Posterior cingulate gyrus (tissue), 11 donors: ENCODE measurements at places on chromosomes 5 and 9.

- no peak for DNase-seq
Observed at GRCh38 chr5:175096469-175097165, 347.4 kb downstream of the DRD1 start.

- DNase-seq, result no peak
Observed at GRCh38 chr5:123351240-123351639, 72.0 kb downstream of the CEP120 start.

- DNase-seq, result no peak
Observed at GRCh38 chr5:176190886-176191755, 47.1 kb upstream of the SIMC1 start.

DNA sequence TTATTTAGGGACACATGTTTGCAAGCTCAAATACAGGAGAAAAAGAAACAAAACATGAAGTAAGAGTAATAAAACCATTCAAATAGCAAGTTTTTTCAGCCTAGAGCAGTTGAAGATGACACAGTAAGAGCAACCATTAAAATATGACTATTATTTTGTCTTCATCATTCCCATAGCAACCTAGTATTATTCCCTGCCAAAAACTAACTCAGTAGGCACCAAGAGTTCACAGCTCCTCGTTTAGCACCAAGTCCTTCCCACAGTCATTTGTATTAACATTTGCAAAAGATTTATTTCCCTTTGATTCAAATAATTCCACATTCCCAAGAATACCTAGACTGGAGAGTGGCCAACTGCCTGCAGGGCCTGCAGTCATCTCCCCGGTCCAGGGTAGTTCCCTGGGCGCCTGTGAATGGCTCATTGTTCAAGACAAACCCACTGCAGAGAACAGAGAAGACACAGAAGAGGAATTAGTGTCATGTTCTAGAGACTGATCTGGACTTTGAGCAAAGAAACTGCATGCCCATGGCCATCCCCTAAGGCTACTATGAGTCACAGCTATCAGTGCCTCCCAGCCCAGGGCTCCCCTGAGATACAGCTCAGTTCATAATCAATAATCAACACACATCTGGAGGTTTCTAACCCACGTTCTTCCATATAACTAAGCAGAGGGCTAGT lies 139.1 kb upstream of the MAP3K1 start:
- DNase-seq, result no peak

DNA sequence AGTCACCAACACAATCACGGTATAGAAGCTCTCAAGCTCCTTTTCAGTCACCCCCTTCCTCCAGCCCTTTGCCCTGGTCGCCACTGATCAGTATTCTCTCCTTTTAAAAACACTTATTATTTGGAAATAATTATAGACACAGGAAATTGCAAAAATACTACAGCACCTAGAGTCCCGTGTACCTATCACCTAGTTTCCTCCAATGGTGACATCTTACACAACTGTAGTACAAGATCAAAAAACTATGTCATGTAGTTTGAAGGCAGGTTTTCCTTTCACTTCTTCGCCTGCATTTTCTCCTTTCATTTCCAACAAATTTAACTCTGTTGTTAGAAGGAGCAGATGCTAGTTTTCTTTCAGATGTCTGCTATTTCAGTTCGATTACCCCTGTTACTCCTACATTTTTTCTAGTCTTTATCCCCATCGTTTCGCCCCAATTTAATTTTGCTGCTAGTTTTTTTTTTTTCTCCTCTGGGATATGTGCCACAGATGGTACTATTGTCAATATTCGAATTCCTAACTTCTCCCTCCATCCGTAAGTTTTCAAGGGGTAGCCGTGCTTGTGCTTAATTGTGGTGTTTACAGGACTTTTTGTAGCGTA lies 612 bp upstream of the ATG10 start:
- DNase-seq, result no peak

- no peak for DNase-seq
Observed at GRCh38 chr5:893711-894110, 1.0 kb downstream of the TRIP13 start.

DNA sequence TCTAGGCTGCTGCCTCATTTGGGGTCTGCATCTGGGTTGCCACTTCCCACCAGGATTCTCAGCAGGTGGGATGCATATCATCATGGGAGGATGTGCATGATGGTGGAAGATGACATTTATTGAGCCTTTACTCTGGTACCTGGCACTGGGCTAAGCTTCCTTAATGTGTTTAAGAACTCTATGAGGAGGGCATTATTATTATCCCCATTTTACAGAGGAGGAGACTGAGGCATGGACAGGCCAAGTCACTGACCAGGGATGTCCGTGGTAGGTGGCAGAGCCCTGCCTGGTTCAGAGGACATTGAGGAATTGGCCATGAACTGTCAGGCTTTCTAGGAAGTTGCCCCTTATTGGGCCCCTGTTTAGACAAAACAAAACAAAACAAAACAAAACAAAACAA lies 31.1 kb upstream of the TIFAB start:
- DNase-seq, result no peak

GRCh38 chr5:1111727-1112289 lies at the start of gene SLC12A7:
TSS of gene SLC12A7 (minus strand) at chr5:1112063. CDS start at chr5:1111991, 72 bp downstream.
- no peak for DNase-seq

- no peak for DNase-seq
Observed at GRCh38 chr9:77663754-77664153, 15.6 kb upstream of the GNA14 start.

- no peak for DNase-seq
Observed at GRCh38 chr5:141529873-141530272, 41.0 kb downstream of the PCDHGC5 start.

DNA sequence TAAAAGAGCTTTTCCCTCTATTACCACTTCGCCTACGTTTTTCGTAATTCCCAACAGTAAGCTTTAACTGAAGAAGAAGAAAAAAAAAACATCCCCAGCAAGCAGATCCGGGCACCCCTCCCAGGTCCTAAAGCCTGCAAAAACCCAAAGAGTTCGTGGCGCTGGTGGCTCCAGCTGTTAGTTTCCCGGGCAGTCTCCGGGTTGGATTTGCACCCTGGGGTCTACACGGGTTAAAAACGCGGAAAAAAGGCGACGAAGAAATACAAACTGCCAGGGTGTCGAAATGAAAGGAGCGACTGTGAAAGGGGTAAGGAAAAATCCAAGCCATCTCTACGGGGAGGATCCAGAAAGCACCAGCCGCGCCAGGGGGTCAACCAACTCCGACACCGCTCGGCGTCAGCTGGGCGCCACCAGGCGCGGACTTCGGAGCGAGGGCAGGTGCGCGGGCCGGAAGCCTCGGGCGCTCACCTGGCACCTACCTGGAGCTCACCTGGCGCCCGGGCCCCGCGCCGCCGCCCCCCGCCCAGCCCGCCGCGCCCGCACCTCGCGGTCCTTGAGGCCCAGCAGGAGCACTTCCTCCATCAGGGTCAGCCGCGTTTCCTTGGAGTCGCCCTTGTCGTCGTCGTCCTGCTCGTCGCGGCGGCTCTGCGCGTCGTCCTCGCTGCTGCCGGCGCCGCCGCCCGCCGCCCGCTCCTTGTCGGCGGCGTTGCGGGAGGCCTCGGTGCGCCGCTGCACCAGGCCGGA lies 680 bp downstream of the GOLPH3 start:
- DNase-seq, result peak; percentile 55

DNA sequence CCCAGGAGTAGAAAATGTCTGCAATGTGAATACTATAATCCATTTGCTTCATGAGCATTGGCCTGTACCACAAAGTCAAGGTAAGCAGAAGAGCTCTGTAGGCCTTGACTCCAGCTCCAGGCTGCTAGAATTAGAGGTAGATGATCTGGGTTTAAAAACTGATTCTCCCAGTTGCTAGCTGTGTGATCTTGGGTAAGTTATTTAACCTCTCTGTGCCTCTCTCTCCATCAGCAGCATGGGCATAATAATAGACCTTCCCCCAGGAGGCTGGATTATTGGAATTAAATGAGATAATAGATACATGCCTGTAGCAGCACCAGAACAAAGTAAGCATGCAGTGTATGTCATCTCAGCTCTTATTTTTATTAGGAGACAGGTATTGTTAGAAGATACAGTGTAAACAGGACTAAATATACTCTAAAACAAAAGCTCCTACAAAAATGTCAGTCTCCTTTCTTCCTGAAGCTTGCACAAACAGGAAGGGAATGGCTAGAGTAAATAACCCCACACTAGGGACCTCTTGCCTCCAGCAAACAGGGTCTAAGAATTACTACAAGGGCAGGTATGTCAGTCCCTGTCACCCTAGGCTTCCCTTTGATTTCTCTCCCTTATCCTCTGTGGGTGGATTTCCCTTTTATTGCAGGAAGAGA lies 57.5 kb downstream of the PSAT1 start:
- DNase-seq, result no peak

DNA sequence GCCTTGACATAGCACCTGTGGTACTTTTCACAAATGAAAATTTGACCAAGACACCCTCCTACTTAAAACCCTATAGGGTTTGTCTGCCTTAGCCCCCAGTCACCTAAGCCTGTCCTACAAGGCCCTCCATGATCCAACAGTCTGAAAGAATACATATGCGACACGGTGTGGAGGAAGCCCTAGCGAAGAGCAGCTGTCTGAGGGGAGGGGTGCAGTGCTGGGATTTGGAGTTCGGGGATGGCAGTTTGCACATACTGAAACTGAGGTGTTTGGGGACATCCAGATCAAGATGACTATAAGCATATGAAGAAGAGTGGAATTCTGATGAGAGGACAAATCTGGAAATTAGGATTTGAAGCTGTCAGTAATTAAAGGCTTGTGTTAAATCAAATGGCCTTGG lies 7.2 kb upstream of the MYORG start:
- DNase-seq, result no peak

GRCh38 chr5:172862165-172862801 lies 28.2 kb downstream of the ERGIC1 start:
- no peak for DNase-seq

DNA sequence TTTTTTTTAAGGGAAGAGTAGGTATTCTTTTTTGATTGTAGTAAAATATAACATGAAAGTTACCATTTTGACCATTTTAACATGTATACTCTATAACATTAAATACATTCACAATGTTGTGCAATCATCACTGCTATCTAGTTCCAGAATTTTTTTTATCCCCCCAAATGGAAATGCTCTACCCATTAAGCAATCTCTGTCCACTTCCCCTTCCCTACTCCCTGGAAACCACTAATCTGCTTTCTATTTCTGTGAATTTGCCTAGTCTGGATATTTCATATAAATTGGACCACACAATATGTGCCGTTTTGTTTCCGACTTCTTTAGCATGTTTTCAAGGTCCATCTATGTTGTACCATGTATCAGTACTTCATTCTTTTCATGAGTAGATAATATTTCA lies 429.5 kb downstream of the TLE1 start:
- no peak for DNase-seq

GRCh38 chr5:130282049-130282448 lies 377.8 kb downstream of the CHSY3 start:
- DNase-seq, result no peak

GRCh38 chr9:129357773-129358245 lies 179.7 kb upstream of the IER5L start:
- no peak for DNase-seq

- DNase-seq, result no peak
Observed at GRCh38 chr9:7542693-7543092, 256.9 kb downstream of the DMAC1 start.

DNA sequence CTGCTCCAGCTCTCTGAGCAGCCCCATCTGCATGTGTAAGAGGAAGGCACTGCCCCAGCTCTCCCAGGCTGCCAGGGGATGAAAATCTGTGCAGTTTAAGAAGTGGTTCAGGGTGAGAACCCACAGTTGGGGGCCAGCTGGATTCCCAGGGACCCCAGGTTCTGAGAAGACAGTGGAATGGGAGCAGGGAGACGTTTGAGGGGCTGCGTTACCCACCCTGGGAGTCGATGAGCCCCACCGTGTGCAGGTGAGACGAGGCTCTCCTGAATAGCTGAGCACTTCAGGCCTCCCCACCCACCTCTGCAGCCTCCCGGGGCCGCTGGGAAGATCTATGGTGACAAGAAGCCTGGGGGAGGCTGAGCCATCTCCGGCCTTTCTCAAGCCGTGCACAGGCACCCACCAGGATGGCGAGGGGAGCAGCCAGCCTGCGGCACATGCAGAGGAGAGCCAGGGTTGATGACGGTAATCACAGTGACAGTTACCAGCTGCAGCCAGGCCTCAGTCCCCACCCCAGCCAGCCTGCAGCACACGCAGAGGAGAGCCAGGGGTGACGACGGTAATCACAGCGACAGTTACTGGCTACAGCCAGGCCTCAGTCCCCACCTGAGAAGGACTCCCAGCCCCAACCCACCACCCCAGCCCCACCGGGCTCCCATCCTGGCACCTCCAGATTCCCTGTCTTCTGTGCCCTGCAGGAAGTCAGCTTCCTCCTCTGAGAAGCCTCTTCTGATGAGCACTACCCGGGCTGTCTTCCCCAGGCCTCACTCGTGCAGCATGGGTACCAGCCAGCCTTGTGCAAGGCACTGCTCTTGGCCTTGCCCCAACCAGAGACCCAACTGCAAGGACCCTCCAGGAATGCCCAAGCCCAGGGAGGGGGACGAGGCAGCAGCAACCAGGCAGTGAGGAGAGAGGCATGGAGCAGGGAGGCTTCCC lies 150.8 kb upstream of the PPP1R26 start:
- DNase-seq, result no peak

GRCh38 chr5:94375801-94376200 lies 242.6 kb downstream of the KIAA0825 start:
- DNase-seq, result no peak

DNA sequence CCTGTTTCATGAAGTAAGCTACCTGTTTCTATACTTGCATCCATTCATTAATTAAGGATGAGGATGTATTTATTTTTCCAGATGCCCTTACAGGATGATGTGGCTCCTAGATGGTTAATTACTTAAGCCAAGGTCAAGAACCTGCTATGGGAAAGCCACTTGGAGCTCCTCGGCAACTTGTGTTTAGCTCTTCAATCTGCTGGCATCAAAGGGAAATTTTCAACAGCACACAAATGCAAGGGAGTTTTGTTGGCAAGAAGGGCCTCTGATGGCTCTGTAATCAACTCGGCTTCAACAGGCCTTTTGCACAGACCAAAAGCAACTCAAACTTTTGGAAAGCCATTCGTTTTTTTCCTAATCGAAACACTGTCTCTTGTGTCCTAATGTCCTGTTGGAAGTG lies 125.3 kb downstream of the EFNA5 start:
- DNase-seq, result no peak

DNA sequence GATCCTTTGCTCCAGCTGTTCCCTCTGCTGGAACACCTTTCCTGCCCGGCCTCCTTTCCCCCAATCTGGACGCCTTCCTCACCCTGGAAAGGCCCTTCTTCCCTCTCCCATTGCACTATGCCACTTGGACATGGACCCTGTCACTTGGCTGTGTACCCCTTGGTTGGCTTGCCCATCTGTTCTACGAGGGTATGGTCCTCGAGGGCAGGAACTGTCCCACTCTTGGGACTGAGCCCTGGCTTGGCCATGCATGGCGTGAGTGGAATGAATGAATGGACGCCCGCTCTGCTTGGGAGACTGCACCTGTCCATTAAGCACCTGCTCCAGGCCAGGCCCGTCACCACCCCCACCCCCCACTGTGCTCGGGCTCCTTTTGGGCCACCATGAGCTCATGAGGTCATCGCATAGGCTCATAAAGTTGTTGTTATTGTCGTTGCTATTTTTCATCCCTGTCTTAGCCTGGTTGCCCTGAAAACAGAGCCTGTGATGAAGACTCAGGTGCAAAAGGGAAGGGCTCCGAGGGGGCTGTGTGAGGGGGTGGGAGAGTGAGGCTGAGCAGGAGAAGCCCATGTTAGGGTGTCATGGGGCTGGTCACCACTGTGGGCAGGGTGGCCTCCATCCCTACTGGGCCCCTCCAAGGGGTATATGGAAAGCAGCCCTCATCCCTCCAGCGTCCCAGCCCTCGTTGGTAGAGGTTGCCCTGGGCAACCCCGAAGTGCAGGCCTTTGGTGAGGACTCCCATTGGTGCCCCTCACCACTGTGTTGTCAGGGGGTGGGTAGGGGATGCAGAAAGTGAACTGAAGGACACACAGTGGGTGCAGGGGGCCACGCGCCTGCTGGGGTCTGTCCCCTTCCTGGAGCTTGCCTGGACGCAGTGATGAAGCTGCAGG lies 57.2 kb upstream of the IER5L start:
- no peak for DNase-seq
